ENCODE measurements at places on chromosomes 16 and 17.

DNA sequence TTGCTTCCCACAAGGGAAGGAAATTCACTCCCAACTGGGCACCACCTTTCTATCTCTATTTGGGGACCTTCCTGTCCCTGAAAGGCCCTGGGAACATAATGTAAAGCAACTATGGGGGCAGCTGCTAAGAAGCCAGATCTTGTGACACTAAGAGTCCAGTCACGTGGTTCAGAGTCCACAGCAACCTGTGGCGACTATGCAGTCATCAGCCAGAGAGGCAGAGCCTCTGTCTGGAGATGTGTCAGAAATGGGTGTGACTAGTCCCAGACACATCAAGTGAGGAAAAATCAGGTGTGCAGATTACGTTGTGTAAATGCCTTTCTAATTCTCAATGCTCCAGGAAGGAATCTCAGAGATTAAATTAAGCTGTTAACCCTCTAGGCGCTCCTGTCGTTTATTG is 26.6 kb upstream of the SKAP1 start:
- no peak for DNase-seq

GRCh38 chr17:2563061-2563460 is 30.4 kb upstream of the PAFAH1B1 start:
- no peak for DNase-seq

DNA sequence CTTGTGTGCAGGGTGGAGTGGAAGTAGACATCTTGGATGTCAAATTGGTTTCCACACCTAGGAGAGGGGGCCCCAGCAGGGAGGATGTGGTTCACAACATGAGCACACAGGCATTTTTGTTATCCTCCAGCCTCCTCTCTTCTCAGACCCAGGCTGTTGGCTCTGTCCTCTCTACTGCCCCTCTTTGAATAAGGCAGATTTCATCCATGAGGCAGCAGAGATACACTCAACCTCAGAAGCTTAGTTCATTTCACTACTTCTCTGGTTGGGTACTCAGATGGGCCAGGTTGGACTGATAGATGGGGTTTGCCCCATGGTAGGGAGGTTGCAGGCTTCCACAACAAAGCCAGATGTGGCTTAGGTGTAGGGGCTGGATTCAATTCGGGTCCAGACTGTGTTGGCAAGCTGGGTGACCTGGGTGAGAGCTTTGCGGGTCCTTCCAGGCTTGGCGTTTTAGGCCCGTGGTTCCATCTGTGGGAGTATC is 22.2 kb upstream of the NFATC3 start:
- no peak for DNase-seq

DNA sequence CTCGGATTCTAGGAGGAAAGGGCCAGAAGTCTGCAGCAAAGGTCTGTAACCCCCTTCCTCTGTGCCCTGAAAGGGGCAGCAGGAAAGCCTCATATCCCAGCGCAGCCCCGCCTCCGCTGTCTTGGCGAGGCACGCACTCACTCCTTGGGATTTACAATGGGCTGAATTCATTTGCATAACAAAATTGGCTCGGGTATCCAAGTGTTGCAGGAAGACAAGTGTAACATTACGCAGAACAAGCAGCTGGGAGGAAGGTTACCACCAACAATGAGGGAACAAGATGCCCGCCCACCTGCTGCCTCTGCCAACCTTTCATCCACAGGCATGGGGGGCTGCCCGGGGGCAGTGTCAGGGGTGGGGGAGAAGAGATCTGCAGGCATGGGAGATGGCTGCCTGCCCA is 130.4 kb downstream of the MRM1 start:
- no peak for DNase-seq

DNA sequence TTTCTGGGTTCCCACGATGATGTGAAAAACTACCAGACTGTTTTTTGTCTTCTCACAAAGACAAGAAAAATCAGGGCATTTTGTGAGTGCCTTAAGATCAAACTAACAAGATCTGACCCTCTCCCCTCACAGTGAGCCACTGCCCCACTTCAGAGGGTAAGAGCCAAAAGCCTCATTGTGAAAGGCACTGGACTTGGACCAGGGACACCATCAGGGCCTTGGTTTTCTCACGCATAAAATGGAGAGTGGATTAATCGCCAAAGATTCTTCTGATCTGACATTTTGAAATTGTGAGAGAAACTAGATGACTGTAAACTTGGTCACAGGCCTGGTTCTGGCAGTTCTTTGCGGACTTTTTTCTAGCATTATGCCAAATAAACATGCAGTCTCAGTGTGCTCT is 21.0 kb upstream of the ENDOV start:
- DNase-seq: no peak

DNA sequence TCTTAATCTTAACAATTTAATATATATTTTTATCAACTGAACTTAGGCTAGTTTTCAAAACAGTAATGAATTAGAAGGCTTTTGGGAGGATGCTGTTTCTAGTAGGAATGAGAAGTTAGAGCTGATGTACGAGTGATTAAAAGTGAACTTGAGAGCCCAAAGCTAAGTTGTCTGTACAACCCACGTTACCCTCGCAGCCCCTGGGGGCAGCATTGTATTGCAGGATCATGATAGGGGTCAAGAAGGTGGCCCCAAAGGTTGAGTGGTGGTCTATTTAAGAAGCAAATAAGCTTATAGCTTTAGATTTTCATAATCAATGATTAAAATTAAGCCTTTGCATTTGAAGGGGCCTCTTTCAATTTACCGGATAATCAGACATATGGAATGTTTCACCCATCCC is 33.7 kb upstream of the ALDH3A2 start:
- DNase-seq: no peak

DNA sequence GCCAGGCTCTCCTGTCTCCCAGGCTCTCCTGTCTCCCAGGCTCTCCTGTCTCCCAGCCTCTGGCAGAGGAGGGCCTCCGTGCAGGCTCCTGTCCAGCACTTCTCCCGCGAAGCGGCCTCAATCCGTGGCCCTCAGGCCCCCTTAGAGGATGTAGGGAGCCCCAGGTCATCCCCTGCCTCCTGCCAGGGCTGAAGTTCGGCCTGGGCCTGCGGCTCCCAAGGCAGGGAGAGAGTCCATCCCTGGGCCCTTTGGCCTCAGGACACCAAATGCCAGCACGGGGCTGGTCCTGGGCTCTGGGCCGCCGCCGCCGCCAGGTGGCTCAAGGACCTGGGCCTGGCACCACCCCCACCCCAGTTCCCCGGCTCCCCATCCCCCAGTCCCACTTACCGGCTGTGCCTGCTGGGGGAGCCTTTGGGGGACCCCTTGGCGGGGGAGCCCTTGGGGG is 370 bp downstream of the EVPL start:
- DNase-seq: no peak

DNA sequence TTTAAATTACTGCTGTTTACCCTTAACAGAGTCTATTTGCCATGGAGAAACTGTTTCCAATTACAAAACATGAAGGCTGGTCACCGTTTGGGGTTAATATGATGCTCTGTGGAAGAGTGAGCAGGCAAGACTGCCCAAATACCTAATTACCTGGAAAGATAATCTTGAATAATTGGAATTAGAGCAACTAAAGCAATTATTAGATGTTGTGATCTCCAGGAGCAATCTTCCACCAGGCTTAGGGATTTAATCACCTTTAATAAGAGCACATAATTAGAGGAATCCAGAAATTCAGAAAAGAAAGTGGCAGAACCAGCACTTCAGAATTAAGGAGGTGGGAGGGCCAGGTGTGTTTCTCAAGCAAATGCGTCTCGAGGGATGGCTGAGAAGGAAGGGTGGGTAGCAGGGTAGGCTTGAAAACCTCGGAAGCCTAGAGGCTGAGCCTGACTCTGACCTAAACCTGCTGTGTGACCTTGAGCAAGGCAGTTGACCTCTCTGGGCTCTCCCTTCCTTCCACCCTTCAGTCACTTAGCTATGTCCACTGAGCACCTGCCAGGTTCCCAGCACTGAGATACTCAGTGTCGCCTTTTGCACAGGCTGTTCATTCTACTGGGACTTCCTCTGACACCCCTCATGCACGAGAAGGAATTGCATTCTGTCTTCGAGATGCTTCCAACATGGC is 113.2 kb downstream of the GSG1L start:
- no peak for DNase-seq

- DNase-seq: no peak
These were observed 157.4 kb upstream of the ZFHX3 start for GRCh38 chr16:73205153-73205886.

- DNase-seq: no peak
These were observed 1.4 kb downstream of the SRSF2 start for GRCh38 chr17:76735586-76736348.

- DNase-seq: no peak
These were observed 21.4 kb downstream of the GGNBP2 start for GRCh38 chr17:36566081-36566480.

DNA sequence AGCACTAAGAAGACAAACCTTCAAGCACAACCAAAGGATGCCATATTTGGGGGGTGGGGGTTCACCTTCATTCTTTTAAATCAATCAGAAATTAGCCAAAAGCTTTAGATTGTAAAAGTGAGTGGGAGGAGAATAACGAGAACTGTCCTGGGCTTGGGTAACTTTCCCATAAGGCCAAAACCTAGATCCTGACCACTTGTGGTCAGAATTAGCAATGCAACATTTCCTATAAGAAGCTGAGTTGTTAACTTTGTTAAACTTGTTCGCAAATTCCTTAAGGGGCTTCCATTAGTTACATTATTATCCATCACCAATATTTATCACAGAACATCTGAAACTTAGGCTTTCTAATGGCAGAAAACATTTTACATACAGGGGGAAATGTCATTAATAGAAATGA is 25.1 kb downstream of the STAT5B start:
- no peak for DNase-seq

DNA sequence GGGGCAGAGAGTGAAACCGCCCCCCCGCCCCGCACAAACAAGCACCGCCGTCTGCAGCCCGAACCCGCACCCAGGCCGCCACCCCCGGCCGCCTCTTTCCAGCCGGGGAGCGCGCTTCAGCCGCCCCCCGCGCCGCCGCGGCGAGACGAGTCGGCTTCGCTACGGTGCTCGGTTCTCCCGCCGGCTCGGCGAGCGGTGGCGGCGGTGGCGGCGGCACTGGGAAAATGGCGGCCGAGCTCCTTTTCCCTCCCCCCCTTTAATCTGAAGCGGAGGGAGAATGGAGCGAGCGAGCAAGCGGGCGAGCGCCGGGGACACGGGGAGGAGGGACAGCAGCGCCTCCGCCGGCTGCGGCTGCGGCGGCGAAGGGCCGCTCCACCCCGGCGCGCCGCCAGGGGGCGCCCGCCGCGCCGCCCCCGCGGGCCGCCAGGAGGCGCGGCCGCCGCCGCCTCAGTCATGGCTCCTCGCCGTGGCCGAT is at the start of gene KANSL1:
Gene KANSL1, minus strand, starts transcription at position 279 of the 475 bp plus-strand sequence. CDS start 21,286 bp downstream, outside the sequence.
- DNase-seq: peak; percentile 70

GRCh38 chr16:14172200-14172809 is 101.2 kb downstream of the MRTFB start:
- DNase-seq: no peak

GRCh38 chr17:65698381-65699061 is 137.1 kb upstream of the AXIN2 start:
- no peak for DNase-seq

GRCh38 chr17:29383686-29384085 is 6.5 kb upstream of the TAOK1 start:
- DNase-seq: no peak

DNA sequence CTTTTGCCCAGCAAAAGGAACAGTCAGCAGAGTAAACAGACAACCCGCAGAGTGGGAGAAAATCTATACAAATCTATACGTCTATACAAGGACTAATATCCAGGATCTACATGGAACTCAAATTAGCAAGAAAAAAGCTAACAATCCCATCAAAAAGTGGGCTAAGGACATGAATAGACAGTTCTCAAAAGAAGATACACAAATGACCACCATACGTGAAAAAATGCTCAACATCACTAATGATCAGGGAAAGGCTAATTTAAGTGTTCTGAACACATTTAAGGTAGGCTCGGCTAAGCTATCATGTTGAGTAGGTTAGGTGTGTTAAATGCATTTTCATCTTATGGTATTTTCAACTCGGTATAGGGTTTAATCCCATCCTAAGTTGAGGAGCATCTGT is 598.0 kb downstream of the WWOX start:
- DNase-seq: no peak

DNA sequence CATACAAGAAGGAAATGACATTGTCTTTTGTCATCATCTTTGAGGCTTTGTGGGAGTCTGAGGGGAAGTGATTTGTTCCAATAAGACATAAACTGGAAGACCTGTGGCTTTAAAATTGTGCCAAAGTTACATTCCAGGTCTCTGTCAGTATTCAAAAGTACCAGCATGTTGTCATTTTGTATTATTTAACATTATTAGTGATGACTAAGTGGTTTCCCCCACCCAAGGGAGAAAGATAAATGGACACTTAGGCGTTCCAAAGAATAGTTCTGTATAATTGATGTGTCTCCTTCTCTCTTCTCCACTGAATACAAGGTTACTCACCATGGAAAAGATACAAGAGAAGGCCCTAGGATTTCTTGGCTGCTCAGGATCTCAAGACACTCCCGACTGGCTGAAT is 3.8 kb downstream of the CFAP97D1 start:
- DNase-seq: no peak

GRCh38 chr17:1979182-1979985 is 45.8 kb downstream of the RTN4RL1 start:
- DNase-seq: no peak

DNA sequence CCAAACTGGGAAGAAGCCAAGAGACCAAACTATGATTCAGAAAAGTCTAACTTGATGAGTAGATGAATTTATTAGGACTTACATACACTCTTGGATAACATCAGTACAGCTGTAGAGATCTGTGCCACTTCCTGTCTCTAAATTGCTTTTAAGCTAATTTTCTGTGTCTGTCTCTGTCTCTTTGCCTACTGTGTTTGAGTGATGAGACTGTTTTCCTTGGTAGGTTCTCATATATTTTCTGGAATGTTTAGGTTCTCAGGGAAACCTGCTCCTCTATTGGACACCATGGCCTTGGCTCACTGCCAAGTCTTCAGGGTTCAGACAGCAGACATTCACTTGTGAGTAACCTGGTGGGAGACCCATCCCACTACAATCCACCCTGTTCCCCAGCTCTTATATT is 103.5 kb upstream of the KIF2B start:
- DNase-seq: no peak

GRCh38 chr17:53724726-53725125 is 98.0 kb upstream of the KIF2B start:
- DNase-seq: no peak

- no peak for DNase-seq
These were observed 46.0 kb downstream of the FOXK2 start for GRCh38 chr17:82565551-82565950.

GRCh38 chr16:87305505-87306391 is 11.4 kb downstream of the C16orf95 start:
- DNase-seq: no peak

GRCh38 chr16:85293904-85294642 is 181.8 kb upstream of the CIBAR2 start:
- no peak for DNase-seq

GRCh38 chr17:73261617-73261951 is at the start of gene CPSF4L:
CPSF4L (minus strand) TSS chr17:73261880; CDS start chr17:73261818, 62 bp downstream.
- DNase-seq: no peak

- no peak for DNase-seq
These were observed 34.7 kb upstream of the HNF1B start for GRCh38 chr17:37779554-37779953.

Data from activated CD4-positive, CD25-positive, alpha-beta regulatory T cell (primary cell).